ENCODE measurements at places on chromosomes 5 and 9.
A peak's percentile ranks its signal among the peaks of the same experiment; 100 is the strongest.

DNA sequence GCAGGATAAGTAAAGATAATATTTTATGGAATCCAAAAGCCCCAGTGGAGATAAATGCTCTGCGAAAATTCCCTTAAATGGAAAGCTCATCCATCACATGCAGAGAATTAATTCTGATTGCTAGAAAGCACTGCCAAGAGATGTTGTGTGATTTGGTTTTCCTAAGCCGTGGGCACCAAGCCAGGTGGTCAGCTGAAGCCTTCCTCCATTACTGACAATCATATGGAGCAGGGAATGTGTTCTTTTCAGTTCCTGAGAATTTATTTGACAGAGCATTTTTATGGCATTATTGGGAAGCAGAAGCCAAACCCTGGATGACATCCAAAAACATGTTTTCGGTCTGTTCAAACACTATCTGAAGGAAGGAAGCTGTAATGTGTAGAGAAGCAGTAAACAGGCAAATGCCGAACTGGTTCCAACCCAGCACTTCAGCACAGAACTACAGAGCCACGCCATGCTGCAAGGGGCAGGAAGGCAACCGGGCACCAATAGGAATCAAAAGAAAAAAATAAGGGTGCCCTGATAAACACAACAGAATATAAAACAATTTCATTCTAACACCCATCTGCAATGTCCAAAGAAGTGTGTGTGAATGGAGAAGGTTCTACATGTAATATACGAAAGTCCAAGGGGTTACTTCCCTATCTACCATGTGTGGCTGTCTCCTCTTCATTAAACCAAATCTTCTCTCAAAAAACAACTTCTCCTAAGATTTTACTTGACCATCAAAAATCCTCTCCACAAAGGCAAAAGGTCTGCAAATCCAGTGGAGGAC lies 12.3 kb downstream of the ARSB start:
- DNase-seq, result no peak

DNA sequence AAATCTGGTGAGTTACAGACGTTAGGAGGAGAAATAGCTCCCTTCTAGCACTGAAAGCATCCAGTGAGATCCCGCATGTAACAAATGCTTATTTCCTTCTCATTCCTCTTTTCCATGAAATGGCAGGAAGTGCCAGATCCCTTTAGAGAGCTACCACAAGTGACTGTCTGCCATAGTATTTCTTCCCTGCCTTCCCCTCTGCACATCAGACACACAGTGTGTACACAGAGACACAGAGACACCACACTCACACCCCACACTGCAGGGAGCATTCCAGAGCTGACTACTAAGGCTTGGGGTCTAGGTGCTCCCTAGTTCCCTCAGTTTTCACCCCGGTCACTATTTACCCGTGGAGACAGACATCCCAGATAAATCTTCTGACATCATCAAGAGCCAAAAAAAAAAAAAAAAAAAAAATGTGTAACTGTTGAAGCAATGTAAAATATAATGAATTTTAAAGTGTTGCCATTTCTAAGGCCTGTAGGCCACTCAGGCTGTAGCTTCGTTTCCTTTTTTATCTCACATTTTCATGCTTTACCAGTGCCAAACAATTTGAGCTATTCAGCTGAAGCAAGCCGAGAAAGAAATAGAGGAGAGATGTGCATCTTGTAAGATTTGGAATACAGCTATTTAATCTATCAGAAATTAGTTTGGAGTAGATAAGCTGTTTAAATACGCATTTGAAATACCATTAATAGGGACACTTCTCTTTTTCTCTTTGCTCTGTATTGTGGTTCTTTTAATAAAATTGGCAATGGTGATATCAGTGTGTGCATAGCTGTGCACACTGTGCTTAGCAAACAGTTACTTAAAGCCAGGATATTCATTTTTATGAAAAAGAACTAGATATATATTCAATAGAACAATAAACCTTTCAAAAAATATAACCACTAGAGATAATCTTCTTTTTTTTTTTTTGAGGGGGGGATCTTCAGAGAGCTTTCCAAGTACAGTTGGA lies 405.5 kb downstream of the PDE4D start:
- DNase-seq, result no peak

- DNase-seq, result no peak
These were observed 7.3 kb upstream of the AMBP start for GRCh38 chr9:114085387-114085789.

GRCh38 chr5:37640088-37640487 lies 199.8 kb downstream of the GDNF start:
- DNase-seq, result no peak

DNA sequence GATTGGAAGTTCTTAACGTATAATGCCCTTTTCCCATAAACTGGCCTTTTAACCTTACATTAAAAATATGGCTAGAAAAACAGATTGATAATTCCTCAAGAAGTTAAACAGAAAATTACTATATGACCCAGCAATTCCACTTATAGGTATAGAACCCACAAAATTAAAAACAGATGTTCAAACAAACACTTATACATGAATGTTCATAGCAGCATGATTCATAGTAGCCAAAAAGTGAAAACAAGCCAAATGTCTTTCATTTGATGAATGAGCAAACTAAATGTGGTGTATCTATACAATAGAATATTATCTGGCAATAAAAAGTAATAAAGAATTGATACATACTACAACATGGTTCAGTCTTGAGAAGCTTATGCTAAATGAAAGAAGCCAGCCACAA lies 35.5 kb downstream of the POU5F2 start:
- DNase-seq, result no peak

DNA sequence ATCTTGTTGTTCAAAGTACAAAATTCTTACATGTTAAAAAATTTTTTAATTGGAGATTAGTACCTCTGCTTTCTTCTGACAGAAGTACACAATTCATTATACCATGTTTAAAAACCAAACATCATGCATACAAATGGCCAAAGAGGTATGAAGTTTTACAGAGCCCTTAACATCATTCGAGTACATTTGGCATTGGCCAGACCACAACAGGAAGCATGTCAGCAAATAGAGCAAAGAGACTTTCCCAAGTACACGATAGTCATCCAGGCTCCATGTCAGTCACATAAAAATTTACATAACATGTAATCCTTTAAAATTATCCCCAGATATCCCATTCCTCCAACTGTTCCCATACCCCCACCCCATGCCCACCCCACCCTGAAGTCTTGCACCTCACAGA lies 22.5 kb downstream of the HMGCS1 start:
- DNase-seq, result no peak

- DNase-seq, result no peak
These were observed 47.7 kb downstream of the MVB12B start for GRCh38 chr9:126374366-126374781.

DNA sequence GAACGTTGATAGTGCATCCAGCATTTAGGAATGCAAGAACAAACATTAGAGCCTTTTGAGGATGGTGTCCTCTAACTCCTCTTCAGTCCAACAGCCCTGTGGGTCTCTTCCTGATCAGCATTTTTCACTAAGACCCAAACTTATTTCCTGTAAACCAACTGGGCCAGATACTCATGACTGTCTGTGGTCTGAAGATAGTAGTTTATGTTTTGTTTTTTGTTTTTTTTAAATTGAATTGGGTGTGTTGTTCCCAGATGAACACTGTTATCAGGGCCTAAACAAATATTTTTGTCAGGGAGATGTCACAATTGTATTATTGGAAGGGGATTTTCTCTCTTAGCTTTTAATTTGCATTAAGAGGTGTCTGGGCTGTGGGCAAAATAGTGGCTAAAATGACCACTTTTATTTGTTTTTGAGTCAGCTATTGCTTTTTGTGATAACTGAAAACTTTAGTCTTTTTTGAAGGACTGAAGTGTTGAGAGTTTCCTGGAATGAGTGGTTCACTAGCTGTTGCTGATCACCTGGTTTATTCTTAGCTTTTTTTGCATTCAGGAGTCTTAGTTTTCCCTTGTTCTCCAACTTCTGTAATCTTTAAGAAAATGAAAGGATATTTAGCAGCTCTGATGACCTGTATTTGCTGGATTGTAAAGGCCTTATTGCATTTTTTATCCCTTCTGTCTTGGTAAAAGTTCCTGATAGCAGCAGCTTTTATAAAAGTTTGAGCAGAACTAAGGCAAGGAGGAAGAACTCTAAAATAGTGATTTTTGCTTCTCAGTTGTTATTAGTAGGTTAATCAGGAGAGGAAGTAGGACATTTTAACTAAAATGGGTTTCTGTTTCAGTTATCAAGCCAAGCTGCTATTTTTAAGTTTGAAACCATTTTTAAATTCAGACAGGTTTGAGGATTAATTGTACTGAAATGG lies 5.5 kb downstream of the MAN2A1 start:
- no peak for DNase-seq

- no peak for DNase-seq
These were observed 110.5 kb downstream of the GAS1 start for GRCh38 chr9:86836797-86837196.

DNA sequence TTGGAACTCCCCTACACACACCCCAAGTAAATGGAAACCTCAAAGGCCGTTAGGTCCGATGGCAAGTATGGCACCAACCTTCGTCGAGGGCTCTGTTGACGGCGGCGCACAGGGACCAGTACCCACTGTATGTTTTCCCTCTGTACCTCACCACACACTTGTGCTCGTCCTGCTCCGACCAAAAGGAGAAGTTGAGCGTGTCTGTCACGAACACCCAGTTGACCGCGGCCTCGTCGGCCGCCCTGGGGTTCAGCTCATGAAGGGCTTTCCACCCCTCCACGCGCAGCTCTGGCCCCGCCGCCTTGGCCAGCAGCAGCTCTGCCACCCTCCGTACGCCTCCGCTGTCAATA lies 24.0 kb downstream of the HNRNPK start:
- peak; percentile 30 for DNase-seq

DNA sequence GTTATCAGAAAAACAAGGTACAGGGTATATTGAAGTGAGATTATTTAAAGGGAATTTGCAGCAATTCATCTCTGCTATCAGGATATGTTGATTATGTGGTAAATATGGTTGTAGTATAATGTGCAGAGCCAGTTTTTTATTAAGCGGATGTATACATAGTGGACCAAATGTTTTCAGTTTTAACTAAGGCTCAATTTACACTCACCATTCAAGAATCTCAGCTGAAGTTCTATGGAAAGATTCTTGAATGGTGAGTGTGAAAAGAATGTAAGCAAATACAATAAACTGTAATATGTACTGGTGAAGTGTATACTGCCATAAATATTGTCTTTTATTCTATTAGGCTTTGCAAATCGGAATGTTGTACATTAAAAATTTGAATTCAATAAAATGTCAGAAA lies 895.9 kb upstream of the CDH10 start:
- DNase-seq, result no peak

DNA sequence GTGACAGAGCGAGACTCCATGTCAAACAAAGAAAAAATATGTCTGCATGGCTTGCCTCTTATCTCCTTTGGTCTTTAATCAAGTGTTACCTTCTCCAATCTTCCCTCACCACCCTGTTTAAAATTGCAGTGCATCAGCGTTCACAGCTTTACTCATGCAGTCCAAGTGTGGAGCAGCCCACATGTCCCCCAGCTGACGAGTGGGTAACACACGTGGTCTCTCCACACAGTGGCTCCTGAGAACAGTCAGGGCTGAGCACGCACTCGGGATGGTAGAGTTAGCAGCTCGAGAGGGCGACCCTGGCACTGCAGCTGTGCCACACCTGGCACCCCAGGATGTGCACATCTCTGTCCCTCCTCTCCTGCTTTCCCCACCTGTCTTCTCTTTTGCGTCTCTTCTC lies 25.9 kb upstream of the CFAP157 start:
- no peak for DNase-seq

- no peak for DNase-seq
These were observed 11.4 kb downstream of the GCNT4 start for GRCh38 chr5:75040973-75041372.

DNA sequence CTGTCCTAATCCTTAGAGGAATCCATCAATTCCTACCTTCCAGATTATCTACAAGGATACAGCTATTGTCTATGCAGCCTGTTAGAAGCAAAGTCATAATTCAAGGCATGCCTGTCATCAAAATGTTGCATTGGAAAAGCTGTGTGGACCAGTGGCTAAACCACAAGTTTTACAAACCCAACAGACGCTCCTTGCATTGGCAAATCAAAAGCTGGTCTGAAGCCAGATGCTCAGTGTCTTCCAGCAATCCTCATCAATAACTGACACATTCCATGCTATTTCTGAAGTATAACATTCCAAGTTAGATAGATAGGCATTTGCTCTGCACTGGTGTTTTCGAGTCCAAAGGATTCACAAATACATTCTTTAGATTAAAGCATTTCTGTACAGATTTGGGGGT lies 213.6 kb downstream of the EBF1 start:
- DNase-seq, result no peak

DNA sequence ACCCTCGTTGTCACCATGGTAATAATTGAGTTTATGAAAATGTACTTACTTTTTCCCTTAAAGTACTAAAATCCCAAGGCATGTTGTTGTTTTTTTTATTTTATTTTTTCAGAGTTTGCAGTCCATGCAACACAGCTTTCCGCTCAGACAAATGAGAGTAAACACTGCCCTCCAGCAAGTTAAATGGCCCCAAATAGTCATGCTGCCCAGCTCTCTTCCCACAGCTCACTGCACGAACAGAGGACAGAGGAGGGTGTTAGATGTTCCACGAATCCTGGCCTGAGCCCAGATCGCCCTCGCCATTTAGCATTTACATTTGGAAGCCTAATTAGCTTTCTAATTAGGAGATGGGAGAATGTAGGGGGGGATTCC lies 1.9 kb downstream of the NIM1K start:
- DNase-seq, result no peak

GRCh38 chr9:110357505-110357904 lies 19.8 kb upstream of the TXNDC8 start:
- DNase-seq, result no peak

- no peak for DNase-seq
These were observed 199.5 kb downstream of the CACNA1B start for GRCh38 chr9:138077126-138077525.

DNA sequence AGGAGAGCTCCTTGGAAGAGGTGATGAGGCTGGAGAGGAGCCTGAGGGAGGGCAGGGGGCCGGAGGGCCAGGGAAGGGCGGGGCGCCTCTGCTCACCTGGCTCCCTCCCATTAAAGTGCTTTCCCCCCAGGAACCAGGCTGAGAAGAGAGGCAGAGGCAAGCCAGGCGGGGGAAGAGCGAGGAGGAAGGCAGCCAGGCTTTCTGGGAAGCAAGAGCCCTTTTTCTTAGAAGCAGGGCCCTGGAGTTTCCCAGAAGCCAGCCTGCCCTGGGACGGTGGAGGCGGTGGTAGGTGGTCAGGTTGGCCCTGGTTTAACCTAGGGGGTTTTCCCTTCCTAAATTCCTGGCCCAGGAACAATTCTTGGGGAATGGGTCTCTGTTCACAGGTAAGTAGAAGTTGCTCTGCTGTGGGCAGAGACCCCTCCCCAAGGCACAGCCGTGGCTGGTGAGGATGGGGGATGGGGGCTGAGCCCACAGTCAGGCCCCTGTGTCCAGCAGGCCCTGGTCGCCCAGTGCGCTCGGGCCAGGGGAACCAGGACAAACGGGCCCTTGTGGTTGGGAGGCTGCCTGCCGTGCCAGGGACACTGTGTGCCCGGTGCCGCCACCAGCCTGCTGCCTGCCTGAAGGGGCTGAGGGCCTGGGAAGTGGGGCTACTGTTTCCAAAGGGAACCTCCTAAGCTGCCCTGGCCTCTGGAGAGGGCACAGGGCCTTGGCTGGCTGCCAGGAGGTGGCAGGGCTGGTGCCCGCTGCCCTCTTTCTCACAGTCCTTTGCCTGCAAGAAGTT lies 16.6 kb upstream of the RALGDS start:
- peak; percentile 43 for DNase-seq

GRCh38 chr5:145244251-145244650 lies 590.9 kb downstream of the PRELID2 start:
- DNase-seq, result no peak

GRCh38 chr5:180233729-180234128 lies 24.7 kb upstream of the RASGEF1C start:
- DNase-seq, result no peak

- DNase-seq, result no peak
These were observed 529.3 kb downstream of the DMRTA1 start for GRCh38 chr9:22975951-22976350.

- peak; percentile 39 for DNase-seq
These were observed 11.7 kb downstream of the MAP3K1 start for GRCh38 chr5:56827049-56827448.

Measured in CD4-positive, alpha-beta T cell treated with Interleukin-21 for 1 hour (primary cell).